ENCODE measurements at places on chromosomes 6 and 20.
A peak's percentile ranks its signal among the peaks of the same experiment; 100 is the strongest.

DNA sequence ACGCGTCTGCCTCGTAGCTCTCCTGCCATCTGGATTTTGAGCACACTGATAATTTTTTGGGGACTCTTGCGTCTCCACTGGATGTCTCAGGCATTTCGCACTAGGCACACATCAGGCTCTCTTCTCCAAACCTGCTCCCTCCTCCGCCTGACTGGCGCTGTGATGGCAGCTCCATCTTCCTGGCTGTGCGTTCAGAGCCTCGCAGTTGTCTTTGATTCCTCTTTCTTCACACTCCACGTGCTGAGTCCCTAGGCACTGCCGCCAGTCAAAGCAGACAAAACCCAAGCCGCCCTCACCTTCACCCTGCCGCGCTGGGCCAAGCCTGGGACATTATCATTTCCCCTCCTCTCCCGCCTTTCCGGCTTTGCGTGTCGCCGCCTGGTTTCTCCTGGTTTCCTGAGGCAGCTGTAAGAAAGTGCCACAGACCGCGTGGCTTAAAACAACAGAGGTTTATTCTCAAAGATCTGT, 778 bp downstream of the PSMG4 start:
- DNase-seq, result no peak

DNA sequence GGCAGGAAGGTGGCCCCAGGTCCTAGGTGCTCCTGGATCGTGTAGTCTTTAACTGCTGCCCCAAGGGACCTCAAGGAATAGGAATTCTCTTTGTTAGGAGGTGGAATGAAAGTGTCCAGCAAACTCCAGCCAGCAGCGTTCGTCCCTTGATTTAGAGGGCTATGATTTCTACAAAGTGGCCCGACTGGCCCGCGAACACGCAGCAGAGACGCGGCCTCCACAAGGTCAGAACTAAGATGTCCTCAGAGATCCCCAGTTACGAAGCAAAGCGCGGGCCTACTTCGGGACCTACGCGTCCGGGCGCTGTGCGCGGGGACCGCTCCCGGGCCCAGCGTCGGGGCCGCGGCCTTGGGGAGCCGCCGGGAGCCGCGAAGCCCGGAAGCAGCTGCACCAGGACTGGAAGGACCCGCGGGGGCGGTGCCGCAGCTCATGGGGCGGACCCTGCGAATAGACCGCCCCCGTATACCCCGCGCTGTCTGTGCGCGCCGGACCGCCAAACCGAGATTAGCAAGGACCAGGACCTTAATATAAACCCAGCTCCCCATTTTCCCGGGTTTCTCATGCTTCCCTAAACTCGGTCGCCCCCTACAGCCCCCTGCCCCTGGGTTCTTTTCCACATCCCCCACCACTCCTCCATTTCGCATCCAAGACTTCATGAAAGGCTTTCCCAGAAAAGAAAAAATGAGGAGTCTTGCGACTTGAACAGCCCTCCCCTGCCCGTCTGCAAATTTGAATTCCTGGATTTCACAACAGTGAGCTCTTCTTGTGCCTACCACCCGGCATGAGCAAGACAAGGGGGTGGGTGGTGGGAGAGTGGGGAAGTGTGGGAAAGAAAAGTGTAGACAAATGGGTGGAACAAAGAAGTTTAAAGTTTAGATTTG, at the start of gene C6orf47:
Gene C6orf47, minus strand, starts transcription at position 398 of the 881 bp plus-strand sequence. CDS start 831 bp downstream, outside the sequence.
- DNase-seq, result peak; percentile 57

GRCh38 chr6:113587078-113587699, 270.0 kb upstream of the MARCKS start:
- DNase-seq, result no peak

GRCh38 chr20:57169162-57169561, 97.3 kb downstream of the BMP7 start:
- DNase-seq, result no peak

- DNase-seq, result no peak
These were observed 493.7 kb downstream of the BTBD3 start for GRCh38 chr20:12411246-12411940.

GRCh38 chr6:155787168-155787567, 331.5 kb upstream of the NOX3 start:
- DNase-seq, result no peak

GRCh38 chr6:166192136-166192535, 24.5 kb upstream of the TBXT start:
- no peak for DNase-seq

DNA sequence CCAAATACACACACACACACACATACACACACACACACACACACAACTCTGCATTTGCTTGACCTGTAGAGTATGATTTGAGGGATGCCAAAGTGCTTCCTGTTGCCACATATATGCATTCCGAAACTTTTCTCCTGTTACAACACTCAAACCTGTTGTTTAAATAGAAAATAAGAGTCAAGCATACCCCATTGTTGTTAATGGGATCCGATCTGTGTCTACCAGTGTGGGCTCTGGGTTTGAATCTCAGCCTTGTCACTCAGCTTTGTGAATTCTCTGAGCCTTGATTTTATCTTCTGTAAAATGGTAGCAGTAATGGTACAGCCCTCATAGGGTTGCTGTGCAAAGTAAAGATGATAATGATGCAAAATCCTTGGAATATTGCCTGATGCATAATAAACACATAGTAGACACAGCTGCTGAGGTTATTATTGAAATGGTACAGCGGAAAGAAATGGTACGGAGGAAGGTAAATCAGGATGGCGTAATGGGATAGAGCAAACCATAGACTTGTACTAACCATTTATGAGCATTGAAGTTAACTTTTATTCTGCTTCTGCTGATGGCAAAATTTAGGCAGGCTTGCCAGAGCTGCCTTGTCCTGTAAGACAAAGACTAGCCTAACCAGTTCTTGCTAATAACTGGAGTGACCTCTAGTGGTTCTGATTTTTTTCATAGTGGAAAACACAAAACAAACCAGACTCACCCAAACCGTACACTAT, 113.5 kb upstream of the PHACTR1 start:
- no peak for DNase-seq

DNA sequence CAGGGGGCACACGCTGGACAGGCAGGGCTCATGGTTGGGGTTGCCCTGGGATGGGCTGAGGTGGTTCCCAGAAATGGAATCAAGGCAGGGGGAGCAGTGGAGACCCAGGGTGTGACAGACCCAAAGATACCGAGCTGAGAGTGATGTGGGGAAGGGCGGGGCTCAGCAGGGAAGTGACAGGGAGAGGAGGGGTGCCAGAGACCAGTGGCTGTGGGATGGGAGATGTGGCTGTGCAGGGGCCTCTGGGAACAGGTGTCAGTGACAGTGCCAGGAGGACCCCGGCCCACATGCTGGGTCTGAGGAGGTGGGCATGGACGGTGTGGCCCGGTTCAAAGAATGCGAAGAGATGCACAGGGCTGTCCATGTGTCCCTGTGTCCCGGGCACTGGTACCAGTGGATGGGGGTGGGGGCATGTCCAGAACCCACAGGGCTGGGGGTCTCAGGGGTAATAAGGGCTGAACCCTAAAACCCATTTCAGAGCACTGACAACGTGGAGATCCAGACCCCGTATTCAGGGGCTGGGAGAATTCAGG, 1.0 kb downstream of the CABLES2 start:
- no peak for DNase-seq

- DNase-seq, result no peak
These were observed 92.0 kb downstream of the THBS2 start for GRCh38 chr6:169161572-169162167.

GRCh38 chr6:29426654-29427053, 11.9 kb downstream of the OR12D1 start:
- no peak for DNase-seq

GRCh38 chr6:136012198-136012887, 160.8 kb downstream of the PDE7B start:
- DNase-seq, result no peak

GRCh38 chr6:157525292-157525889, 144.4 kb downstream of the ZDHHC14 start:
- DNase-seq, result no peak

GRCh38 chr6:159602431-159603041, 90.5 kb downstream of the SOD2 start:
- DNase-seq, result no peak

- no peak for DNase-seq
These were observed 45.5 kb downstream of the CEP43 start for GRCh38 chr6:167044696-167045095.

- DNase-seq, result no peak
These were observed 3.7 kb downstream of the POU3F2 start for GRCh38 chr6:98838032-98838431.

- no peak for DNase-seq
These were observed 90.1 kb downstream of the ZNF217 start for GRCh38 chr20:53503517-53503919.

- DNase-seq, result no peak
These were observed 18.4 kb upstream of the RBM38 start for GRCh38 chr20:57372581-57373350.

GRCh38 chr6:147691446-147691845, 183.0 kb downstream of the SAMD5 start:
- no peak for DNase-seq

- DNase-seq, result no peak
These were observed 4.4 kb upstream of the OLIG3 start for GRCh38 chr6:137498481-137499190.
